ENCODE measurements at places on chromosomes 5 and 9.

GRCh38 chr5:60377826-60378225, 322.1 kb downstream of the DEPDC1B start:
- DNase-seq = no peak

GRCh38 chr5:106545325-106545724, 1125.4 kb downstream of the EFNA5 start:
- no peak for DNase-seq

- no peak for DNase-seq
Observed at GRCh38 chr9:16271967-16272366, 598.5 kb downstream of the BNC2 start.

DNA sequence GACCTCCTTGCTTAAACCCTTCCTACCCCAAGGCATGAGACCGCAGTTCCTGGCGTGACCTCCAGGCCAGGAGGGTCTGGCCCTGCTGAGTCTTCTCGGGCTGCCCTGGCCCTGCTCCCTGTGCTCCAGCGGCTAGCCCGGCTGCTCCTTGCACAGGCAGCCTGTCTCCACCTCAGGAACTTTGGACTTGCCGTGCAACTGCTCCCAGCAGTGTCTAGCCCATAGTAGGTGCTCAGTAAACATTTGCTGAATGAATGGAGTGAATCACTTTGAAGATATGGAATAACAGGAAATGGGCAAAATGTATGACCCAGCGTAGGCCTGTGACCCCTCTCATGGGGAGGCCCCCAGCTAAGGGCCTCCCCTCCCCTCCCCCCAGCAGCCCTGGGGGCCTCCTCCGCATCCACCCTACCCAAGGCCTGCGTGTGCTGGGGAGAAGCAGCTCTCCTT, 127.1 kb downstream of the ZNF354C start:
- no peak for DNase-seq
